Frontal cortex (tissue), 4 donors: ENCODE measurements at places on chromosomes 5 and 9. TPM values are rescaled to one million over a fixed set of nuclear protein-coding genes. Genes with fewer than 3 reads are reported as not detected.

DNA sequence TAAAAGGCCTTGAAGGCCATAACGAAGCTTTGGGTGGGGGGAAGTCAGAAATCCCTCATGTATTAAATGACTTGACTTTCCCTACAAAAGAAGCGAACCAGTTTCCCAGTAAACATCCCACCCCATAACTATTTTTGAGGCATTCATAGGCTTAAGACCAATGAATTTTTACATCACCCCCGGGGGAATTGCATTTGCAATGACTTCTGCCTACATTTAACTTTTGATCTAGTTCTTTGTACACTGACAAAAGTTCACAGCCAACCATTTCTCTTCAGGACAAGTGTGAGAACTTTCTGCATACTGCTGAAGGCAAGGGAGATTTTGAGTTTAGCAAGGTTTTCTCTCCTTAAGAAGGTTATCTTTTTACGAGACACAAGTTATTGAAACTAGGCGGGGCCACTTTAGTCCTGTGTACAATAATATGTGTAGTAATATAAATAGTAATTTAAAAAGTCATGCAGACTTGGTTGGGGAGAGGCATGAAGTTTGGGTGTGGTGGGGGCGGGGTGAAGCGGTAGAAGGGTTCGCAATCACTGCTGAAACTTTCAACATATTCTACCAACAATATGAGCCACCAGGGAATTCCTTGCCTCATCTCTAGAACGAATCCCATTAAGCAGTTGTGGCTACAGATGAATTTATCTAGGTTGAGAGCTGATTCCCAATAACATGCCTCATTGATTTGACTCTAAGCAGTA, 2.5 kb downstream of the TJP2 start:
- no peak for DNase-seq

GRCh38 chr9:21395778-21396717, 10.8 kb upstream of the IFNA2 start:
- DNase-seq: no peak

DNA sequence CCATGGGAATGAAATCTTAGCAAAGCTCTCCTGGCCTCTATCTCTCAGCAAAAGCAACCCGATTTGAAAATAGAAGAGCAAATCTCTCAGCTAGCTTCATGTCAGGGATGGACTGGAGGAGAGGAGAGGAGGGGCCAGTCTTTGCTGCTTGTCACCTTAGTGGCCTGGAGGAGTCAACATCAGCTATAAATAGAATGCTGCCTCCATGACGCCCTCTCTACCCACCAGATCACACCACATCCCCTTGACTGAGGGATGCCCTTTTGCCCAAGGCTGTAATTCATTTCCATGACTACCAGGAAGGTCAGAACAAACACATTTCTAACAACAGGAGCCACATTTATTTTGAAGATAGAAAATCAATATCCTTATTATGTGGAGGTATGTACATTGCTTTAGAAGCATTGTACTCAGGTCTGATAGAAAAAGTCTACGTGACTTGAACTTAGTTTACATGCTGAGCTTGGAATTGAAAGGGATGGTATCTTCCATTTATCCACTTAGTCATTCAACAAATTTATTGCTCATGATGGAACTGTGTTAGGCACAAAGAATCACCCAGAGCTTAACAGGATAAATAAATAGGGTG, 92.4 kb upstream of the LIFR start:
- DNase-seq: no peak

GRCh38 chr5:20113031-20113715, 125.2 kb upstream of the CDH18 start:
- DNase-seq: no peak

DNA sequence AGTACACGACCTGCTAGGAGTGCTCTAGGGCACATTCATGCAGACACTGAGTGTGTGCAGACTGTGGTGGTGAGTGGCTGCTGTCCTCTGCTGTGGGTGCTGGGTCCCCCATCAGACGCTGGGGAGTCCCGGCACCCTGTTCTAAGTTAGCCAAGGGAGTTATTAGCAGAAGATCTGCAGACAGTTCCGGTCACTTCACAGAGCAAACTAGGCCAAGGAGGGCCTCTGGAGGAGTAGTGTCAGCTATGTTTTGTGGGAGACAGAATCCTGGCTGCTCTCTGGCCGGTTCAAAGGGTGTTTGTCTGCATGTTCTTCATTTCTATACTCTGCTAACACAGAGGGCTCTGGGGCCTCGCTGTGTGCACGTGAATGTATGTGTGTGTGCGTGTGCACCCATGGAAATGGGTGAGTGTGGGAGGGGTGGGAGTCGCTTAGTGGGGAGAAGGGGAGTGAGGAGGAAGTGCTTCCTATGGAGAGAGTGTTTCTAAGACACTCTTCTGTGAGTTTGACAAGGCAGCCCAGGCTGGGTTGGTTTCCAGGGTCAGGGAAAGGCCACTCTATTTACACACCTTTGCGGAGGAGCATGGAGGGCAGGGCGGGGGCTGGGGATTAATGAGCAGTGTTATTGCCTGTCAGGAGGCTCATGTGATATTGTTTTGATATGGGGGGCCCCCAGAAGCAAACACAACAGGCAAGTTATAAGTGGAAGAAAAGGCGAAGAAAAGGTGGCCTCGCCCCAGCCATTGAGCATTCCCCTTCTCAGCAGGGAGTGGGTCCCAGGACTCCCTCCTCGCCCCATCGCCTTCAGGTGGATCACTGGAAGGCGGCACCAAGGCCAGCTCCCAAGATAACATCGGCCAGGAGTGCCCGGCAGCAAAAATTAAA, 68.9 kb downstream of the MACROH2A1 start:
- DNase-seq: no peak

DNA sequence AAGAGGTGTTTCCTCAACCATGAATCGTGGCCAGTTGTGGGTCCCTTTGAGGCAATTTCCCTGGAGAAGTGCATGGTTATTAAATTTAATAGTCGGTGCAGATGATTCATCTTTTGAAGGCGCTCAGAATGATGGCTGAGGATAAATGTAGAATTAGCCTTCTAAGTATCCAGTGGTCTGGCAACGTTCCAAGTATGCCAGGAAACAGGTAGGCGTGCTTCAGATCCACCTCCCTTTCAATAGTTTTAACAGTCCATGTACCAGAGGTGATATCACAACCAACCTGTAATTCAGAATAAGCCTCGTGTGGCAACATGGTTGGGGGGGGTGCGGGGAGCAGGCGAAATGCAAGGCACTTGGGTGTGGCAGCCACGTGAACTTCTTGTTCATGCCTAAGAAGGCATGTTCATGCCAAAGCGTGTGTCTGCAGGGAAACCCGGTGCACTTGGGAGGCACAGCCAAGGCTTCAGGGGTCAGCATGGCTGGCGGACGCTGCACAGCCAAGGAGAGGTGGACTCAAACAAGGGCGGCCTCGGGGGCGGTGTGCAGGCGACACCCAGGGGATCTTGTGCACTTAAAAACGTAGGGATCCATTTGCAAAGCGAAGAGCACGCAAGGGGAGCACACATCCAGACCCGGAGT, 5.2 kb upstream of the NKD2 start:
- DNase-seq: no peak

DNA sequence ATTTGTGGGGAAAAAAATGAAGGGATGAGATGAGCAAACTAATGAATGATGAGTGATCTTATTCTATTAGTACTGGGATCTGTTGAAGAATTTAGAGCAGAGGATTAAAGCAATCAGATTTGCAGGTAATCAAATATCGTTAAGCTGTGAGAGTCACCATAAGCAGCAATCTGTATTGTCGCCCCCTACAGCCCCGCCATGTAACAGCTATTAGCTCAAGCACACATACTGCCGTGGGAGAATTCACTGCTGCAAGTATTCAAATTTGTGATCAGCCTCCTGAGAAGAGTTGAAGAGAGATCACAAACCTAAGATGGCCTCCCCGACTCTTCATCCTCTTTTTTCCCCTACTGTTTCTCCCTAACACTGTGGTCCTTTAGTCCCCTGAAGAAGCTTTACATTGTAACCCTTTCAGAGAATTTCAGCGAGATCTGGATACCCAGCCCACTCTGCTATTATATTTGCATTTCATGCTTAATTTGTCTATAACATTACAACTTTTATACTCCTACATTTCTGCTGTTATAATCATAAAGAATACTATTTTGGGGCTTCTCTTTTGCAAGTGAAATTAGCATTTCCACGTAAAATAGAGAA, 28.5 kb upstream of the PHF24 start:
- no peak for DNase-seq

DNA sequence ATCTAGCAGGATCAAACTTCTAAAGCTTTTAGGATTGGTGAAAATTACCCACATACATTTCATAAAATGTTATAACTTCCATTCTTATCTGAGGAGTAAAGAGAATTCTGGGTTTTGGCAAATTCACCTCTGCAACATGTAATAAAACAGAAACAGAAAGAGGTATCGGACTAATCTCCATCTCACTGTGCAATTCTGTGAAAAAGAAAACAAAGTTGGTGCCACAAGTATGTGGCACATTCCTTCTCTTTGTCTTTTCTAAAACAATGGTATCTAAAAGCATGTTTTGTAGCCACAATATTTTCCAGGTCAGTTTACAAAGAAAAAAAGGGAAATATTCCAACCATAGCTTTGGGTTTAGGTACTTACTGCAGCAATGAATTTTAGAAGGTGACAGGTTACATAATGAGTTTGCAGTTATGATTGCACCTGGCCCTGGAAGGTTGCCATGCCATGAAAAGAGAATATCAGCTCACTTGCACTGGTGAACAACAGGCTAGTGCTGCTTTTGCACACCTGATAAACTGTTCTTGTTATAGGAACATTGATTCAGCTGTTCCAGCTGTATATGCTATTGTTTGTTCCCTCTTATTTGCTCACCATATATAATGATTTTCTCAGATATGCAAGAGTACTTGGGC, 491.3 kb upstream of the MEF2C start:
- DNase-seq: no peak

- no peak for DNase-seq
Observed at GRCh38 chr5:102659151-102659550, 96.0 kb upstream of the PAM start.

DNA sequence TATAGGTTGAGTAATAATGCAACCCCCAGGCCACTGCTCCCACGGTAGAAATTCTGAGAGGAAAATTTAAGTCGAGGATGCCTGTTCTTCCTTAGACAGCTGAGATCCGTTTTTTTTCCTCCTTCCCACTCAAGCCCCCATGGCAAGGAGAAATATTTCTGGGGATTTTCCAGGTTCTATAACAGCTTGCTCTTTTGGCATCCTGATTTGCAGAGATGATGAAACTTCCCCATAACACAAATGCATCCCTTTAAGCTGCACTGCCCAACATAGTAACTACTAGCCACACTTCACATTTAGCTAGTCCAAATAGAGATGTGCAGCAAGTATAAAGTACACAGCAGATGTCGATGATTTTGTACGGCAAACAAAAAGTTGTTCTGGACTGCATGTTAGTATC, 32.5 kb upstream of the GNA14 start:
- DNase-seq: no peak

DNA sequence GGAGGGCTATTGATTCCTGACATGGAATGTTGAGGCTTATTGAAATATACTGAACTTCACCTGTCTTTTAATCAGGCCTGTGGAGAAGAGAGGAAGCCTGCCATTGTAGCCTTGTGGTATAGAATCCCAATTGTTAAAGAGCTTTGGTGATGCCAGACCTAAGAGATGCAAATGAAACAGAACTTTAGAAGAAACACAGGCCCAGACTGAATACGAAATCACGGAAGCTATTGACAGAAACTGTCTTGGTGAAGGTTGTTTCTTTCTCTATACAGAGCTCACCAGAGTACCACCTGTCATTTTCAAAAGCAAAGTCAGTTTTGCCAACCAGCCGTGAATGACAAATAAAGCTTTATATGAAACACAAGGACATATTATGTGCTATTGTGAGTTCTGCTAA, 660.3 kb downstream of the ISL1 start:
- no peak for DNase-seq

DNA sequence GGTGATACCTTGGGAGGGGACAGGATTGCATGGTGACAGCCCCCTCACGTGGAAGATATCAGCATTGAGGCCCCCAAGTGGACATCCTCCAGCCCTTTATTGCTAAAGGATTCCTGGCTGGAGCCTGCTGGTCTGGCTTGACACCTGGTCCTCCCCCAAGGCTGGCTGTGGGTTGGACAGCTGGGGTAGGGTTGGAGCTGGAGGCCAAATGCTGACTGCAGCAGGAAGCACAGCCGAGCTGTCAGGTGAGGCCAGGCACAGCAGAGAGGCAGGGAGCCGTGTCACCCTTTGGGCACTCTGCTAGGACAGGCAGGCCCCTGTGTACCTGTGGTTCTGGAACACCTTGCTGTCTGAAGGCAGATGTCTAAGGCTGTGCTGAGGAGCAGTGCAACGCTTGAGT, 2.2 kb downstream of the CACFD1 start:
- DNase-seq: no peak

DNA sequence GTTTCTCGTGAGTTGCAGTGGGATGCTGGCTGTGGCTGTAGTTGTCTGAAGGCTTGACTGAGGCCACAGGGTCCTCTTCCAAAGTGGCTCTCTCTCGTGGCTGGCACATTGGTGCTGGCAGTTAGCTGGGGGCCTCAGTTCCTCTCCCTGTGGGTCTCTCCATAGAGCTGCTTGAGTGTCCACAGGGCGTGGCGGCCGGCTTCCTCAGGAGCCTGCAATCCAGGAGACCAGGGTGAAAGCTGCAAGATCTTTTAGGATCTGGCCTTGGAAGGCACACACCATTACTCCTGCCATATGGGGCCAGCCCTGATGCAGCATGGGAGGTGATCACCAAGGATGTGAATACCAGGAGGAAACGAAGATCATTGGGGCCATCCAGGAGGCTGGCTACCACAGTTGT, 41.1 kb downstream of the ANKRD33B start:
- no peak for DNase-seq

DNA sequence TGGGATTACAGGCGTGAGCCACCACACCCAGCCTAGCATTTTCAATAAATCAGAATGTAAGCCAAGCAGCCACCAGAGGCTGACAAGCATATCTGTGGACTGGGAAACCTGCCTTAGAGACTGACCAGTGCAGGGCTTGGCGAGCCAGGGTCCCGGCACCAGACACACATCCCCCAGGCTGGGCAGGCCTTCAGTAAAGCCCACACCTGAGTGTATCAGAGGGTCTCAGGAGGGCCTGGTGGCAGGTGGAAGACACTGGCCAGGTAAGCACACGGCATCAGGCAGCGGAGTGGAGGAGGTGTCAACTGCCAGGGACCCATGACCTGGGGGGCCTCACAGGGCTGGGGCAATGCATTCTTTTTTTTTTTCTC, 78.3 kb upstream of the IL17B start:
- no peak for DNase-seq

The CD274 gene
- total RNA-seq: under 0.01 TPM

The ELOVL7 gene
- 4.1 TPM for total RNA-seq

The HSD17B3 gene
- total RNA-seq: not detected

The ARL10 gene
- 34.6 TPM for total RNA-seq

The ZNF300 gene
- total RNA-seq: 90.9 TPM

The ZNF367 gene
- total RNA-seq: 4.1 TPM

The DPP7 gene
- total RNA-seq: 38.3 TPM

The PLCXD3 gene
- total RNA-seq: 9.8 TPM
